Astrocyte (in vitro differentiated cells and primary cell): ENCODE measurements at places on chromosomes 2 and 18.
A peak's percentile ranks its signal among the peaks of the same experiment; 100 is the strongest.

DNA sequence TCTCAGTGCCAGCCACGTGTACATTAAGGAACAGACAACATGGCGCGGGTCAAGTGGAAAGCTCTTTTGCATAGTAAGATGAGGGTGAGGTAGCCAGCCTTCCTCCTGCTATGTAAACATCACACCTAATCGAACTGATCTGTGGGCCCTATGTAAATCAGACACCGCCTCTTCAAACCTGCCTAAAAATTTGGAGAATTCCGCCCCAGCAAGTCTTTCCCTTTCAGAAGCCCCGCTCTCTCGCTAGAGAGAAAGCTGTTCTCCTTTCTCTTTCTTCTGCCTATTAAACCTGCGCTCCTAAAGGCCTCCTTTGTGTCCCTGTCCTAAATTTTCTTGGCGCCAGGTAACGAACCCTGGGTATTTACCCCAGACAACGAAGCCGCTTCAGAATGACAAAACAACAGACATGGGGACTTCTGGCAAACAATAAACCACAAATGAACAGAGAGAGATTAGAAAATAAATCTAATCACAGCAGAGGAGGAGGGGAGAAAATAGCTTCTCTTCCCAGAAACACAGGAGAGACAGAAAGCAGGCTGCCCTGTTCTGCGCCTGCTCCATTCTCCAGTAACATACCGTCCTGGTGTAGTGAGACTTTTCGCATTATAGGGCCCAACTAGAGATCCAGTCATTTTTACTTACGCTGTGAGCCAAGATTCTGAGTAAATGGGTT lies 31.9 kb upstream of the CYP1B1 start:
- no peak for DNase-seq

DNA sequence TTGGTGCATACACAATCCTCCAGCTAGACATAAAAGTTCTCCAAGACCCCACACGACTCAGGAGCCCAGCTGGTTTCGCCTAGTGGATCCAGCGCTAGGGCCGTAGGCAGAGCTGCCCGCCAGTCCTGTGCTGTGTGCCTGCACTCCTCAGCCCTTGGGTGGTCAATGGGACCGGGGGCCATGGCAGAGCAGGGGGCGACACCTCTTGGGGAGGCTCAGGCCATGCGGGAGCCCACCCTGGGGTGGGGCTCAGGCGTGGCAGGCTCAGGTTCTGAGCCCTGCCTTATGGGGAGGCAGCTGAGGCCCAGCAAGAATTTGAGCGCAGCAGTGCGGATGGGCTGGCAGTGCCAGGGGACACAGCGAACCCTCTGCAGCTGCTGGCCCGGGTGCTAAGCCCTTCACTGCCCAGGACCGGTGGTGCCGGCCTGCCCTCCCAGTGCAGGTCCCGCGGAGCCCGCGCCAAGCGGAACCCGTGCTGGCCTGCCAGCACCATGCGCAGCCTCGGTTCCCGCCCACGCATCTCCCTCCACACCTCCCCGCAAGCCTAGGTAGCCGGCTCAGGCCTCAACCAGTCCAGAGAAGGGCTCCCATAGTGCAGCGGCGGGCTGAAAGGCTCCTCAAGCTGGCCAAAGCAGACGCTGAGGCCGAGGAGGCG lies 1566.6 kb upstream of the SLC39A10 start:
- DNase-seq: no peak

DNA sequence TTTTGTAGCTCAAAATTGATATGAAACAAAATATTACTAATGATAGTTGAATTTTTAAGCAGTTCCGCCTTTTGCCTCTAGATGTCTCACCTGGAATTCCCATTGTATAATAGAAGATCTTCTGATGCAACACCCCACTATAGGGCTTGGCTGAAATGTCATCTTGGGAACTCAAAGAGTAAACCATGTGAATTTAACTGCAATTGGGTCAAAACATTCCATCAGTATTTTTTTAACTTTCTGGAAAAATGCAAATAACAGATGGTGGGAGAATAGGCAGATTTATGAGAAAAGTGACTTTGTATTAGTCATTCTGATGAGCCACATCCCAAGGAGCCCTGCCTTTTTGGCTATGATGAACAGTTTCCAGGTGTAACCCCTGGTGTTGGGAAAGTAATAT lies 489.9 kb downstream of the NYAP2 start:
- peak; percentile 80 for DNase-seq

- no peak for DNase-seq
Measured at GRCh38 chr2:224892574-224893204, 149.6 kb downstream of the DOCK10 start.

DNA sequence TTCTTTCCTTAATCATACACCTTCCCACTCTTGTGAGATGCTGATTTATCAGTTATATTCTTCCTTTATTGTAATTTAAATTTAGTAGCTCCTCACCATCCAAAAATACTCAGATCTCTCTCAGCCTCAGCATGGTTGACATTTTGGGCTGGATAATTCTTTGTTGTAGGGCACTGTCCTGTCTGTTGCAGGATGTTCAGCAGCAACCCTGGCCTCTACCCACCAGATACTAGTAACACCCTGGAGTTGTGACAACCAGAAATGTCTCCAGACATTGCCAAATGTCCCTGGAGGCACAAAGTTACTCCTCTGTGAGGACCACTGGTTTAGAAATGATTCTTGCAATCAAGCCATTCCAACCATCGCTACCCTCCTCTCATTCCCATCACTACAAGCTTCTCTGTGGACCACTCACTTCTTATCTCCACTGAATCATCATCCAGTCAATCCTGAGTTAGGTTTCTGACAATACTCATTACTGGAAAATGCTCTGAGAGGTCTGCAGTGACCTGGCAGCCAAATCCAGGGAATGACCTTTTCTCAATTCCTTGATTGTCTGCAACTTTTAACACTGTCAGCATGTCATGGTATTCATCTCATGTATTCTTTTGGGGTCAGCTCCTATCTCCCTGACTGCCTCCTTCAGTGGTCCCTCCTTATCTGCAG lies 43.3 kb downstream of the OSBPL6 start:
- DNase-seq: peak; percentile 55

DNA sequence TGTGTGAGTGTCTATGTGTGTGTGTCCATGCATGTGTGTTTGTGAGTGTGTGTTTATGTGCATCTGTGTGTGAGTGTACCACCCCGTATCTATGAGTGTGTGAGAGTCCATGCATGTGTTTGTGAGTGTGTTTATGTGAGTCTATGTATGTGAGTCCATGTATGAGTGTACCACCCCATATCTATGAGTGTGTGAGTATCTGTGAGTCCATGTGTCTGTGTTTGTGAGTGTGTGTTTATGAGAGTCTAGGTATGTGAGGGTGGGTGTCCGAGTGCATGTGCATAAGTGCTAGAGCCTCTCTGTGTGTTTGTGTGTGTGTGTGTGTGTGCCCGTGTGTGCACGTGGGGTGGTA lies 86.0 kb upstream of the ATG16L1 start:
- DNase-seq: no peak

GRCh38 chr2:99900556-99900955 lies 241.8 kb downstream of the AFF3 start:
- DNase-seq: no peak

GRCh38 chr2:119482481-119483394 lies 41.5 kb downstream of the SCTR start:
- DNase-seq: no peak

GRCh38 chr2:44348400-44348799 lies 12.9 kb downstream of the PREPL start:
- peak; percentile 84 for DNase-seq

DNA sequence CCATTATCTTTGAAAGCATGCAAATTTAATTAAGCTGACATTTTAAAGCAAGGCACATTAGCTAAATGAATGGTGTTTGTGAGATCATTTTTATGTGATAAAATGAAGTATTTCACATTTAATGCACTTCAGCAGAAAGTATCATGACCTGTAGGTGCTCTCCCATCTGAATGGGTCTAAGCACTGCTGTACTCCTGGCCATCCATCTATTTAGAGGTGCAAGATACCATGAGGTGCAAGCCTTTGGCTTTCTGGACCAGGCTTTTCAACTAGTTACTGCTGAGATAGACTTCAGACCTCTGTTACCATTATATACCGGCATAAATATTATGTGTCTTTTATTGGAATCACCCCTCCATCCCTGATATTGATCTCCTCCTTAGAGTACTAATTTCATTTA lies 15.6 kb upstream of the LIPG start:
- no peak for DNase-seq

- DNase-seq: no peak
Measured at GRCh38 chr2:62669180-62669579, 36.3 kb upstream of the EHBP1 start.

DNA sequence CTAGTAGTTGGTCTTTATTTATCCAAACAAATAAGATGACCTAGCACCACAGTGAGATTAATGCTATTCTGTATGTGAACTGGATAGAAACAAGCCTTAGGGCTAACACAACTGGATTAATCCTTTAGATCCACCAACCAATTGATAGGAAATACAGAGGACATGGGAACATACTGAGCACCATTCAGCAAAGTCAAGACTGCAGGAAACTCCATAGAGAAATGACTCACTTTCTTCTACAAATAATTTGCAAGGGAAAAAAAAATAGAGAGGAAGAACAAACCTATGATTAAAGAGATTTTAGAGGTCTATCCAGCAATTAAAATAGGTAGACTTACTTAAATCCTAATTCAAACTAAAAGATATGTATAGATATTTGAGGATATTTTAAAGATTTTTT lies 23.9 kb downstream of the WDFY1 start:
- DNase-seq: no peak

- DNase-seq: no peak
Measured at GRCh38 chr2:85727798-85728197, 26.0 kb upstream of the ATOH8 start.

- DNase-seq: no peak
Measured at GRCh38 chr2:224798180-224798579, 82.0 kb upstream of the CCDC195 start.

GRCh38 chr18:73636355-73636754 lies 511.3 kb downstream of the FBXO15 start:
- peak; percentile 32 for DNase-seq

- no peak for DNase-seq
Measured at GRCh38 chr18:61352611-61353010, 19.4 kb downstream of the CDH20 start.

GRCh38 chr2:217291259-217291658 lies 431.4 kb upstream of the TNP1 start:
- DNase-seq: no peak

DNA sequence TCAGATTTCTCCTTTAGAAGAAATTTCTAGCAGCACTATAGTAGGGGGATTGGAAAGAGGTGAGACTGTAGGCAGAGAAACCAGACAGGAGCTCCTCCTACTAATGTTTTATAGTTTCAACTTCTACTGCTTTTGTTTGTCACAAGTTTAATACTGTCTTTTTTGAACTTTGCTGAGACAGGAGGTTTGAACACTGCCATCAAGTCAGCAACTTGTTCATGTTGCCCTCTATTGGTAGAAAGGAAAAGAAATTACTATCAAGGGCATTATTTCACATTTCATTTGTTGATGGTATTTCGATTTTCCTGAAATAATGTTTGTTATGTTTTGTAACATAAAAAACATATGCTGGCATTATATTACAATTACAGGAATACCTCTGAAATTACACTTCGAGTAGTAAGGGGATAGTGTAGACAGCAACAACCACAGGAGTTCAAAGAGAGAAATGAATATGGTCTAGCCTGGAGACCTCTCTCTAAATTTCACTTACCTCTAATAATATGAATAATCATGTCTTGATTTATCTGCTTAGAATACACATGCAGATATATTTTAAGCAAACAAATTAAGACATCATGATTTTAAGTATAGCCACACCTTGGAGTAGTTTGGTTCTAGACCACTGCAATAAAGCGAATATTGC lies 12.4 kb upstream of the CCDC88A start:
- peak; percentile 15 for DNase-seq

DNA sequence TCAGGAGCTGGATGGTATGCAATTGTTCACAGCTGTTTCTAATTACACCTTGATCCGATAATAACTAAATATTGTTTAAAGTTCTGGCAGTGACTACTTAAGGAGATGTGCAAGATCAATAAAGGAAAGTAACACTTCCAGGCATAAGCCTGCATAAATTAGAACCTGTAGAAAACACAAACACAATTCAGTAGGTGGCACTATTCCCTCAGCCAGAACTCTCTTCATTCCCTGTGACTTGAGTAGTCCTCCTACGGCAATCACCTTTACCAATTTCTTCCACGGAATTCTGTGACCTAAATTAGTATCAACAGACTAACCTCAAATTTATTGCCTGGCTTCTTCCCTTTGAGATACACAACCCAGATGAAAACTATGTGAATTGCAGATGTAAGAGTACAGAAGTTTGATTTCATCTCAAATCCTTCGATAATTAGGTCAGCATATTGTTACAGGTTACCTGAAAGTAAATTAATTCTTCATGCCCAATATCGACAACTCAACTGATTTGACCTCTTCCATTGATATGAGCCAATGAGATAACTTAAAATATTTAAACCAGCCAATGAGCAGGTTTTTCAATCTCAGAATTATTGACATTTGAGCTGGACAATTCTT lies 137.8 kb downstream of the PID1 start:
- peak; percentile 44 for DNase-seq

- peak; percentile 31 for DNase-seq
Measured at GRCh38 chr18:13136056-13136903, 82.3 kb upstream of the LDLRAD4 start.

DNA sequence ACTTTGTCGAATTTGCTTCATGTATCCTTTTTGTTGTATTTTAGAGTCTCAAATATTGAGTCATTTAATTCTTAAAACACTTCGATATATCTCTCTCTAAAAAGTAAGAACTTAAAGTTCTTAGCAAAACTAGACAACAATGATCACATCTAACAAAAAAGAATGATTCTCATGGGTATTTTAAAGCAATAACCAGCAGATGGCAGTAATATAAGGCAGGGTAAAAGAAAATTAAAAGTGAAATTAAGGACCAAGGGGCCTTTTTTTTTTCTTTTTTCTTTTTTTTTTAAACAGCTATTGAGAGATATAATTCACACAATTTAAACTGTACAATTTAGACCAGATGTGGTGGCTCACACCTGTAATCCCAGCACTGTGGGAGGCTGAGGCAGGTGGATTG lies 9.9 kb upstream of the AOX1 start:
- no peak for DNase-seq

DNA sequence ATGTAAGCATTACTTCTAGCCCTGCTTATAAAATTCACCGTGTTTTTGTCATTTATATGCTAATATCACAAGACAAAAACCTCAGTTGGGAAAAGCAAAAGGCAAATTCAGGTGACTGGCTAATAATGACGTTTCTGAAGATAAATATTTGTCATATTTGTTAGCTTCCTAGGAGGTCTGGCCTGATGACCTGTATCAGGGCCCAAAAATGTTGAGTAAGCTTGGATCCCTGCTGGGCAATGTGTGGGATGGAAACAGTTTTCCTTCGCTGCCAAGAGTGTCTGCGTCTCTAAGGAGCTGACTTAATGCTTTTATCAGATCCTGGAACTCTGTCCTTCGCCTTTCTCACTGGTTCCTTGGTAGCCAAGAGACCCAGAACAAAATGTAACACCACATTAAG lies 230.1 kb upstream of the PXDN start:
- peak; percentile 95 for DNase-seq
